MCF 10A (cell line): ENCODE measurements at places on chromosomes 5 and 9. TPM values are rescaled to one million over a fixed set of nuclear protein-coding genes. Genes with fewer than 3 reads are reported as not detected.

GRCh38 chr9:125634040-125634717, 72.8 kb downstream of the MAPKAP1 start:
- H3K27ac ChIP-seq = no peak overlapping the region
- no peaks in the 10 kb centered on the region for H3K27me3 ChIP-seq
- H3K4me1 ChIP-seq = peaks cover 51% of the 10 kb centered on the region
- no peak overlapping the region for H3K4me3 ChIP-seq
- peak; percentile 45 for DNase-seq
- peaks cover 5% of the 10 kb centered on the region for H3K36me3 ChIP-seq

Gene GRIN3A
- total RNA-seq = not detected in 2 replicates

DNA sequence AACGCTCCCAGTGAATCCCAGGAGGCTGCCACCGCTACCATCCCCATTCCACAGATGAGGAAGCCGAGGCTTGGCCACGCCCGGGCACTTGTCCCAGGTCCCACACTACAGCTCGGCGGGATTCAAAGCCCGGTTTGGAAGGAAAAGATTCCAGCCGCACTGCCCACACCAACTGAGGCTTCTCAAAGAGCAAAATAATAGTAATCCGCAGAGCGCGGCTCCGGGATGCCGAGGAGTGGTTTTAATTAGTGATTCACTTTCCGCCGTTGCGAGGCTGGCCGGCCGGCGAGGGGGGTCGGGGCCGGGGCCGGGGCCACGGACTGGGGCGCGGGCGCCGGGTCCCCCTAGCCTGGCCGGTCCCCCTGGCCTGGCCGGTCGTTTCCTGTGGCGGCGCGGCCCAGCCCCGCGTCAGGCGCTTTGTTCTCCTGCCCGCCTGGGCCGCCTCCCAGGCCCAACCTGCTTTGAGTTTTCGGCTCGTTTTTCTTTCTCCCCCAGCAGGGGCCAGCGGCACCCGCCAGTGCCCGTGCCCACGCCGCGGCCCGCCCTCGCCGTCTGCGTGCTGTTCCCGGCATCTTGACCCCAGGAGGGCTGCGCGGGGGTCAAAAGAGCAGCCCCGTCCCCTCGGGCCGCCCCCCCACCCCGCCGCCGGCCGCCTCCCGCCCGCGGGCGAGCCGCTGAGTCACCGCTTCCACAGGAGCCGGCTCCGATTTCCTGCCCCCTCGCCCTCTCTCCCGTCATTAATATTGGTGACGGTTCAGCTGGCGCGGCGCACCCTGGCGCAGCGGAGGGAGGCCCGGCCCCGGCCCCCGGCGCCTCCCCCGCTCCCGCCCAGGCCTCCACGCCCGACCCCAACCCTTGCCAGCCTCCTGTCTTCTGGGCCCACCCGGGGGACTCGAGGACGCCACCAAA, 31.2 kb downstream of the FGF18 start:
- no peaks in the 10 kb centered on the region for H3K27me3 ChIP-seq

GRCh38 chr9:14768405-14769229, 46.1 kb upstream of the CER1 start:
- peaks cover 59% of the 10 kb centered on the region for H3K27me3 ChIP-seq
- no peaks in the 10 kb centered on the region for H3K4me1 ChIP-seq
- no peaks in the 10 kb centered on the region for H3K36me3 ChIP-seq
- H3K27ac ChIP-seq = peak overlapping the region; percentile 31

- no peak overlapping the region for H3K27ac ChIP-seq
- H3K4me1 ChIP-seq = no peaks in the 10 kb centered on the region
- no peak for DNase-seq
- no peak overlapping the region for H3K4me3 ChIP-seq
- H3K27me3 ChIP-seq = no peaks in the 10 kb centered on the region
- no peaks in the 10 kb centered on the region for H3K36me3 ChIP-seq
Measured at GRCh38 chr5:109307951-109308350, 101.8 kb downstream of the PJA2 start.

DNA sequence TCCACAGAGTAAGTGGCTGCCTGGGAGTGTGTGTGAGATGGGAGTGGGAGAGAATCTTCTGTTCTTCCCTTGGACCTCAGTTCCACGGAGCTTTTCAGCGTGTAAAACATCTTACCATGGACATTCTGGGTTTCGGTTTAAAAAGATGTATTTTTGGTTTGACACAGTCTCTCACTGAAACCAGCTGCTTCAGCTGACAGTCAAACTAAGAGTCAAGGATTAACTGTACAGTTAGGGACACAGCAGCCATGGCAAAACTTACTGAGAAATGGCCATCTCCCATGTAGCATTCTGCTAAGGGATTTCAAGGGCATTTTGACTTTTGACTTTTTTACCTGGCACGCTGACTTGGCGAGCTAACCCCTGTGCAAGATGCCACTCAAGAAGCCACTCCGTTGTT, 93.8 kb upstream of the IL12B start:
- DNase-seq = no peak
- no peak overlapping the region for H3K27ac ChIP-seq

GRCh38 chr5:122200450-122200849, 71.1 kb downstream of the ZNF474 start:
- no peaks in the 10 kb centered on the region for H3K4me1 ChIP-seq
- H3K4me3 ChIP-seq = no peak overlapping the region
- peaks cover 20% of the 10 kb centered on the region for H3K27me3 ChIP-seq
- H3K27ac ChIP-seq = no peak overlapping the region

- H3K27me3 ChIP-seq = no peaks in the 10 kb centered on the region
- H3K4me3 ChIP-seq = no peak overlapping the region
- DNase-seq = no peak
Measured at GRCh38 chr9:37498457-37498856, 12.7 kb downstream of the POLR1E start.

Gene CDC23
- total RNA-seq = 49.7 and 67.1 TPM in 2 replicates

- no peak overlapping the region for H3K4me3 ChIP-seq
- H3K27ac ChIP-seq = no peak overlapping the region
- no peaks in the 10 kb centered on the region for H3K27me3 ChIP-seq
- H3K36me3 ChIP-seq = peaks cover 25% of the 10 kb centered on the region
- H3K4me1 ChIP-seq = no peaks in the 10 kb centered on the region
Measured at GRCh38 chr9:19442240-19442639, 33.4 kb downstream of the ACER2 start.

Gene ACO1
- 28.6 and 31.4 TPM in 2 replicates for total RNA-seq

- no peak overlapping the region for H3K4me3 ChIP-seq
- peaks cover 14% of the 10 kb centered on the region for H3K4me1 ChIP-seq
- no peaks in the 10 kb centered on the region for H3K36me3 ChIP-seq
- peak; percentile 17 for DNase-seq
- H3K27me3 ChIP-seq = no peaks in the 10 kb centered on the region
Measured at GRCh38 chr9:13354733-13355132, 75.2 kb upstream of the MPDZ start.

DNA sequence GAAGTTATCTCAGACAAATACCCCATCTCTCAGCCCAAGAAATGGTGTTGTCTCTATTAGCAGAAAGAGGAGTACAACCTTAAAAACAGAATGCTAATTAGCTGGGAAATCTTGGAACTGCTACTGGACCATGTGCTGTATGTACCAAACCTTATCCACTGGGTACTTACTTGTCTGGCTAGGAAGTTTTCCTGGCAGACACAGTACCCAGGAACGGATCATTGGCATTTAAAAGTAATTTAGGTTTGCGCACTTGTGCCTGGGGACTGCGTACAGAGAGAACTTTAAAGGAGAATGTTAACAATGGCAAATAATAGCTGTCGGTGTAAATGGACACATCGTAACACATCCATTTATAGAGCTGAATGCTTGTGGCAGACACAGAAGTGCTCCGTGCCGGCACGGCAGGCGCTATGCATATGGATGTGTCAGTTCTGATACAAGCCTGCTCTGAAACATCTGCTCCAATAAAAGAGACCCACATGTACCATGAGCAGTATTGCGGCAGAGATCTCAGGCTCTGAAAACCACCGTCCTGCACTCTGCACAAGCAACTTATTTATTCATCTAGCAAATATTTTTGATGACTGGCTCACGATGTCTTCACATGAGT, 290.6 kb upstream of the PANK3 start:
- no peak overlapping the region for H3K4me3 ChIP-seq
- no peak overlapping the region for H3K27ac ChIP-seq
- H3K4me1 ChIP-seq = no peaks in the 10 kb centered on the region
- H3K36me3 ChIP-seq = no peaks in the 10 kb centered on the region
- DNase-seq = no peak

DNA sequence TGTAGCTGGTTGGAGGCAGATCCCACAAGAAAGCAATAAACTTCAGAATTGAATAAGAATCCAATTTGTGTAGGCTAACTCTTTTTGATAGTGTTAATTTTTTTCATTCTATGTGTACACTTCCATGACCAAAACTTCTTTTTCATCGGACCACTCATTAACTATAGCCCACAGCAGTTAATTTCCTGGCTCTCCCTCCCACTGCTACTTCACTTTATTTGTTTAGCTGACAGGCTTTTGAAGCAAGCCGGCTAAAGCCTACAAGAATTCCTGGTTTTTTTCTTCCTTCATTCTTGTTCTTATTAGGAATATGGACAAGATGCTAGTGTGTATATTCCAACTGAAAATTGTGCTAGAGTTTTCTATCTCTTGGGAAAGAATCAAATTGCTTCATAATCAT, 329.2 kb upstream of the CCNH start:
- peaks cover 3% of the 10 kb centered on the region for H3K27me3 ChIP-seq
- H3K36me3 ChIP-seq = no peaks in the 10 kb centered on the region
- H3K4me3 ChIP-seq = no peak overlapping the region
- DNase-seq = no peak
- peaks cover under 1% of the 10 kb centered on the region for H3K4me1 ChIP-seq
- no peak overlapping the region for H3K27ac ChIP-seq

DNA sequence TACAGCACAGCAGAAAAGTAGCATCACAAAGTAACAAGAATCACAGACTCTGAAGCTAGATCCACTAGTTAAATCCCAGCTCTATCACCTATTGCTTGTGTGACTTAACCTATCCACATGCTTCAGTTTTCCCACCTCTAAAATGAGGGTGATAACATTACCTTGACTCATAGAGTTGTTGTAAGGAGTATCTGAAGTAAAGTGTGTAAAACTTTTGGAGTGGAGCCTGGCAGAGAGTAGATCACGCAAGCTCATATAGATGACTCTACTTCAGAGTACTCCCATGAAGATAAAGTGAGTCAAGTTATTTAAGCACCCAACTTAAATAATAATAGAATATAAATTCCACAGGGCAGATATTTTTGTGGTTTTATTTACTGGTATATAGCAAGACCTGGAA, 94.5 kb upstream of the FER start:
- H3K4me3 ChIP-seq = no peak overlapping the region
- peaks cover 18% of the 10 kb centered on the region for H3K4me1 ChIP-seq
- no peak for DNase-seq

DNA sequence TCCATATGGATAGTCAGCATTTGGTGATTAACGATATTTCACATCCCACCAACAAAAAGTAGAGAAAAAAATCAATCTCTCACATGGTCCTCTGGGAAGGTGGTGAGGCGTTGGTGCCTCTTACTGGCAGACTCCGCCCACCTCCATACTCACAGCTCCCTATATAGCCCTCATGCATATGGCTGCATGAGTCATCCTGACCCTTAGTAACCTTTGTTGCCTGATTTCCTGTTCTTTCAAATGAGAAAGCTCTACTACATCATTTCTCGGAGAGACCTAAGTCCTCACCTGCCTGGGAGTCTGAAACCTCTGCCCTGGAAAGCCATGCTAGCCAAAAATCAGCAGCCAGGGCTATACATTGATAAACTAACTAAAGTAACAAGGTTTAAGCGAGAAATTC, 33.3 kb upstream of the ABCA1 start:
- no peak overlapping the region for H3K27ac ChIP-seq
- no peaks in the 10 kb centered on the region for H3K27me3 ChIP-seq
- DNase-seq = peak; percentile 95
- peaks cover 15% of the 10 kb centered on the region for H3K4me1 ChIP-seq
- no peaks in the 10 kb centered on the region for H3K36me3 ChIP-seq

Gene ADAMTS12
- not detected in 2 replicates for total RNA-seq

- no peaks in the 10 kb centered on the region for H3K36me3 ChIP-seq
- no peak for DNase-seq
- H3K4me1 ChIP-seq = no peaks in the 10 kb centered on the region
- H3K27ac ChIP-seq = no peak overlapping the region
Measured at GRCh38 chr5:4252385-4252784, 656.8 kb downstream of the IRX1 start.

GRCh38 chr5:169710675-169711074, 73.6 kb downstream of the DOCK2 start:
- no peak for DNase-seq
- H3K27ac ChIP-seq = no peak overlapping the region
- peaks cover 17% of the 10 kb centered on the region for H3K4me1 ChIP-seq

Gene NUTM2F
- not detected in 2 replicates for total RNA-seq

GRCh38 chr5:135230251-135230925, 168.6 kb downstream of the MACROH2A1 start:
- H3K4me1 ChIP-seq = peaks cover 26% of the 10 kb centered on the region
- no peak overlapping the region for H3K4me3 ChIP-seq
- no peaks in the 10 kb centered on the region for H3K36me3 ChIP-seq
- H3K27ac ChIP-seq = no peak overlapping the region
- no peaks in the 10 kb centered on the region for H3K27me3 ChIP-seq
- peak; percentile 92 for DNase-seq

- no peak overlapping the region for H3K4me3 ChIP-seq
- peaks cover 38% of the 10 kb centered on the region for H3K4me1 ChIP-seq
- H3K27me3 ChIP-seq = no peaks in the 10 kb centered on the region
- peak overlapping the region; percentile 67 for H3K27ac ChIP-seq
- peak; percentile 17 for DNase-seq
Measured at GRCh38 chr9:131709771-131710431, 30.0 kb downstream of the RAPGEF1 start.

DNA sequence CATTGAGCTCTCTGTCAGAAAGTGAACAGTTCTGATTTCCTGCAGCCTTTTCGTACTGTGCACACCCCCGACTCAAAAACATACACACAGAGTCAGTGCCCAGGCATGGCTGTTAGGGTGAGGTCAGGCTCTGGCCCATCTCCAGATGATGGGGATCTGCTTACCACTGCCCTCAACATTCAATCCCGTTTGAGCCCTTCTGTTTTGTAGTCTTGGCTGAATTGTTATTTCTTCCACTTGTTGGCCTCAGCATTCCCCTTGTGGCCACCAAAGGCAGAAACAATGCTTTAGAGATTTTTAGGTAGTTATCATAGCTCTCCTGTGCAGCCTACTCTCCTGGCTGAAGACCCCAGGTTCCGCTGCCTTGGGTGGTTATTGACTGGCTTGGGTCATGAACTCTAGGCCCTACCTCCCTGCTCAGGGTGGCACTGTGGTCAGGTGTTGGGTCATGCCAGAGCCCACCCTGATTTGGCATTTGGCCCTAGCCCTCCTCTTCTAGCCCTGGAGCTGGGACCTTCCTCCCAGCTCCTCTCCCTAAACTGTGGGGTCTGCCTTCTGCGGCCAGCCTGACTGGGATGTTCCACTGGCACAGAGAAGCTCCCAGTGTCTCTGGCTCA, 7.8 kb upstream of the MYOZ3 start:
- no peak overlapping the region for H3K27ac ChIP-seq
- DNase-seq = no peak
- peaks cover 33% of the 10 kb centered on the region for H3K36me3 ChIP-seq
- H3K4me1 ChIP-seq = peaks cover 18% of the 10 kb centered on the region
- H3K4me3 ChIP-seq = no peak overlapping the region
- no peaks in the 10 kb centered on the region for H3K27me3 ChIP-seq

DNA sequence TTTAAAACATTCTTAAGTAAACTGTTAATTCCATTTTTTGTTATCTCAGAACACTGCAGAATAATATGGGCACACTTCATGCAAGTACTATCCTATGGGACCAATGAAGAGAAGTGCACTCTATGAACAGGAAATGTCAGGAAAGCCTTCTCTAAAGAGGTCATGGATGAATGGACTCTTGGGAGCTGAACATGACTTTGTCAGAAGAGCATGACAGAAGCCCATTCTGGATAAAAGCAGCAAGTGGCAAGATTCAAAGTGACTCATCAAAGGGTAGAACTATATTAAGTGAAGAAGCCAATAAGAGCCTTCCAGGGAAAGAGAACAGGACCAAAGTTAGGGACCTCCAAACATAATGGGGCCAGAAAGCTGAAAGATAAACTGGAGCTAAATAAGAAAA, 94.0 kb downstream of the RAPGEF6 start:
- no peak overlapping the region for H3K27ac ChIP-seq
- no peak overlapping the region for H3K4me3 ChIP-seq
- H3K4me1 ChIP-seq = peaks cover 23% of the 10 kb centered on the region

Gene SEMA4D
- total RNA-seq = 4.2 and 7.4 TPM in 2 replicates
